ENCODE measurements at places on chromosomes 3 and 15.

- DNase-seq: no peak
These were observed 245.3 kb downstream of the DTWD1 start for GRCh38 chr15:49865925-49866757.

GRCh38 chr15:28896951-28897350 is 11.2 kb downstream of the APBA2 start:
- no peak for DNase-seq

DNA sequence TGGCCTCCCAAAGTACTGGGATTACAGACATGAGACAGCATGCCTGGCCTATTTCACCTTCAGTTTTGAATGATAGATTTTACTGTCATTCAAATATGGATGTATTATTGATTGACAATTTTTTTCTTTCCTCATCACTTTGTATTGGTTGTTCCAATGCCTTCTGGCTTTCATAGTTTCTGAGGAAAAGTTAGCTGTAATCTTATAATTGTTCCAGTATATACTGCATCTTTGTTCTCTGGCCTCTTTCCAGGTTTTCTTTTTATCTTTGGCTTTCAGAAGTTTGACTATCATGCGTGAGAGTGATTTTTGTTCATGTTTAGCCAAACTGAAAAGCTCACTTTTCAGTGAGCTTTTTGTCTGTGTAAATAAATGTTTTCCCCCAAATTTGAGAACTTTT is 157.1 kb downstream of the RSRC1 start:
- no peak for DNase-seq

DNA sequence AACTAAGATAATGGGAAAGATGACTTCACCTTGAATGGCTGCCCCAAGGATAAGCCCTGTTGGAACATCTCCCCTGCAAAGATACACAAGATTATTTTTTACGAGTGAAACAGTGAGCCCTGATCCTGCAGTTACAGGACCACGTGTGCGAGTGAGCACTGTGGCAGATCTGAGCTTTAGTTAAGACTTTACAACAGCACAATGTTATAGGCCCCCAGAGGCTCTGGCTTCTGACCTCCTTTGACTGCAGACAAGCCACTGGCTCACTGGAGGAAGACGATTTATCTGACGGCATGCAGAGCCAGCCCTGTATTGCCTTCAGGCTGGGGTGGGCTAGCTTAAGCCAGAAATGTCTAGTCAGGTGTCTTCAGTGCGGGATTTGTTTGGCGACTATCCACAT is 174.4 kb downstream of the ARRDC4 start:
- no peak for DNase-seq

DNA sequence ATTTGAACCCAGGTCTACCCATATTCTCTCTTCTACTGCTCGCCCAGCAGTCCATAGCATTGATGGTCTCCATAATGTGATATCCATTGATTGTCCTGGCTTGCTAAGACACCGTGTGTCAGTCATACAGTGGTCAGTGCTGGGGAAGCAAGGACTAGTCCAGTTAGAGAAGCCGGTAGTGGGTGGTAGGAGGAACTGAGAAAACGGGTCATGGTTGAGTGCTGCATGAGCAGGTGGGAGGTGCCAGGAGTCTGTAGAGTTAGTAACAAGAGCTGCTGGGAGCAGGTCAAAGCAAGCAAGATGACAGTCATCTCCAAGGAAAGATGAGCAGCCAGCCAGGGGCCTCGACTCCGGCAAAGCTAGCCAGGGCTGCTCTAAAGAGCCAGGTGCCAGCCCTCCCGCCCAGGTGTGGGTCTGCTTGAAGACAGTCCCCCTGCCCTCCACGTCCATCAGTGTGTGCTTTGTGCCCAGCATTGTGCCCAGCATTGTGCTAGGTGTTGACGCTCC is 29.5 kb upstream of the USP3 start:
- no peak for DNase-seq

DNA sequence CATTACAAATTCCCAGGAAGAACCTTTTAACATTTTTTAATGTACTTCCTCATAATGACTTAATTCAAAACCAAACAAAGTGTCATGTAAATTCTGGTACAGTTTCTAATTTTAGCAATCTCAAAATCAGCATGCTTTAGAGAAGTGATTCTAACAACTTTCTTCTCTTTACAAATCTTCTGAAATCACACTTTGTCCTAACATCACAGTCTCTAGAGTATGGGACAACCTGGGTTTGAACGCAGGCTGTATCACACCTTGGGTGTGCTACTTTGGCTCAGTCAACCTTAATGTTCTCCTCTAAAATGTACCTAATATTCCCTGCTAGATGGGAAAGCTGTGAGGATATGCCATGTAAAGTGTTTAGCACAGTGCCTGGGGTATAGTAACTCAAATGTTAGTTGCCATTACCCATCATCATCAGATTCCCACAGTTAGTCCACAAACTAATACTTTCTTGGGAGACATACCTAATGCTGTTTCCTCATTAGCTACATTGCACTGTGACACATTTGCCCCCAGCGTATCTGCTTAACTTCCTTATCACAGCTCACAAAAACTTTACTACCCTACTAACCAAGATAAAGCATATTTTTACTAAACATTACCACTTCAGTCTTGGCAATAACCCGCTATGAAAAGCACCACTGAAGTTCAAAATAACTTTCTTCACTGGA is 3.1 kb downstream of the TSPAN3 start:
- DNase-seq: no peak

DNA sequence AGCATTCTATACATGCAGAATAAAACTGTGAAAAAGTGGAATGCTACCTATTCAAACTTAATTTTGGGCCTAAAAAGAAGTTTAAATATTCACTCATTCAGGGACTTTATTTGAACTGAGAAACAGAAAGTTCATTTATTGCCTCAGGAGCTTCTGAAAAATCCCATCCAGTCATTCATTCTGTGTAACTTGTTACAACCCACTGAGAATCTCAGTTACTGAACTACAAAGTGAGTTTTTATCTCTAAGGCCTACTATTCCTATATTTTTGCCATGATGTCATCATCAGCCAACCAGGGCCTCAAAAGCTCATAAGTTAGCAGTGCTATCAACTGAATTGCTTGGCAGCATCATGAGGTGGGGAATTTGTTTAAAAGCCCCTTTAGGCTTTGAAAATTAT is 98.0 kb upstream of the BOC start:
- no peak for DNase-seq

- no peak for DNase-seq
These were observed 42.2 kb upstream of the CD47 start for GRCh38 chr3:108133048-108133369.

GRCh38 chr15:64288999-64289398 is 67.0 kb downstream of the CSNK1G1 start:
- DNase-seq: no peak

- no peak for DNase-seq
These were observed 9.2 kb upstream of the EPB42 start for GRCh38 chr15:43229977-43230376.

- DNase-seq: no peak
These were observed 13.8 kb downstream of the KLHL6 start for GRCh38 chr3:183541738-183542137.

- no peak for DNase-seq
These were observed 60.7 kb downstream of the CPA3 start for GRCh38 chr3:148925845-148926244.

DNA sequence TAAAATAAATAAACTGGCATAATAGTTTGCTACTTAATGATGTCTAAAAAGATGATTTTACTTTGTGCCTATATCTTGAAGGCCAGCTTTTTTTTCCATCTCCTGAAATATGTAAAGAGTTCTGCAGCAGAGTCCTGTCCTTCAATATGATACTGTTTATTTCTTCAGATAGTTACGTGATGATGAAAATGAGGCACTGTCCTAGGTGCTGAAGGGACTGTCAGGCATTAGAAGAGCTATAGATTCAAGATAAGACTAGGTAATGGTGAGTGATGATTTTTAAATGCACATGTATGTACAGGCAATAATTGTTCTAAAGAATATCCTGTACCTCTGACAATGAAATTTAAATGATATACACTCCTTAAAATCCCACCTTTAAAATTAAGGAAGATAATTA is 326.9 kb upstream of the DNAJC19 start:
- no peak for DNase-seq

GRCh38 chr3:160879859-160880258 is 123.8 kb downstream of the PPM1L start:
- DNase-seq: no peak

- DNase-seq: no peak
These were observed 125.4 kb upstream of the MME start for GRCh38 chr3:154954757-154955156.

- DNase-seq: no peak
These were observed 204.0 kb upstream of the CTNNB1 start for GRCh38 chr3:40995271-40995670.

DNA sequence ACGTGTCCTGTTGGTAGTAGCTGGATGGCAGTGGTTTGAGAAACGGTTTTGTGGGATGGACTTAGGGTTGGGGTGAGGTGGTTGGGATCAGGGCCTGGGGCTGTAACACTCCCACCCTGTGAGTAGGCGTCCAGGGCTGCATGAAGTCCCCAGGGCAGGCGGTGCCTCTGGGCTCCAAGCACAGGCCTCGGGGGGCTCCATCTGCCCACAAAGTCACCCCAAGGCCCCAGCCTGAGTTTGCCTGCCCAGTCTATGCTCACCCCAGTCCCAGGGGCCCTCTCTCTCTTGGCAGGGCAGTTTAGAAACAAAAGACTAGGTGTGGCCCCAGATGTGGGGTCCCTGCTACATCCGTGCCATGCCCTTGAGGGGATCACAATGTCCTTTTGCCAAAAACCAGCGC is 86.9 kb upstream of the PRR23E start:
- DNase-seq: no peak

GRCh38 chr3:189714991-189715961 is 84.1 kb downstream of the TP63 start:
- DNase-seq: no peak

DNA sequence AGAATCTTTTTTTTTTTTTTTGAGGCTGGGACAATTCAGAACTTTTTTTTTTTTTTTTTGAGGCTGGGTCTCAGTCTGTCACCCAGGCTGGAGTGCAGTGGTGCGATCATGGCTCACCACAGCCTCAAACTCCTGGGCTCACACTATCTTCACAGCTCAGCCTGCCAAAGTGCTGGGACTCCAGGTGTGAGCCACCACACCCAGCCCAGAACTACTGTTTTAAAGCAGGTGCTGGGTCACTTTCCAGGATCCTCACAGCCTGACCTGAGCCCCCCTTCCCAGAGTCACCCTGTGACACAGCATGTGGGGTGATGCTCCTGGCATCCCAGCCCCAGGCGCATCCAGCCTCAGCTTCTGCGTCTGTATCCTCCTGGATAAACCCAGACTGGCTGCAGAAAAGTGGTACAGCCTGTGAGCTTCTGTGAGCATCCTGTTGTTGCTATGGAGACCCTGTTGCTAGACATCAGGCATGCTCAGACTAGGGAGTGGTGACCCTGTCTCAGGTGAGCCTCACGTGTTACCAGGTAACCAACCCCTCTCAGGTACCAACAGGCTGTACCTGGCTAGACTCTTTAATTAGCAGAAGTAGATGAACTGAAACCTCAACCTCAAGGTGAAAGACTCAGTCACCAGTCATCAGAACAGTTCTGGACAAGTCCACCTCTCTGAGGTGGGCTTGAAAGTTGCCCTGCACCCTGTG is 15.0 kb downstream of the KLF13 start:
- DNase-seq: peak; percentile 55

GRCh38 chr15:66078196-66078928 is 175.2 kb downstream of the MEGF11 start:
- no peak for DNase-seq

DNA sequence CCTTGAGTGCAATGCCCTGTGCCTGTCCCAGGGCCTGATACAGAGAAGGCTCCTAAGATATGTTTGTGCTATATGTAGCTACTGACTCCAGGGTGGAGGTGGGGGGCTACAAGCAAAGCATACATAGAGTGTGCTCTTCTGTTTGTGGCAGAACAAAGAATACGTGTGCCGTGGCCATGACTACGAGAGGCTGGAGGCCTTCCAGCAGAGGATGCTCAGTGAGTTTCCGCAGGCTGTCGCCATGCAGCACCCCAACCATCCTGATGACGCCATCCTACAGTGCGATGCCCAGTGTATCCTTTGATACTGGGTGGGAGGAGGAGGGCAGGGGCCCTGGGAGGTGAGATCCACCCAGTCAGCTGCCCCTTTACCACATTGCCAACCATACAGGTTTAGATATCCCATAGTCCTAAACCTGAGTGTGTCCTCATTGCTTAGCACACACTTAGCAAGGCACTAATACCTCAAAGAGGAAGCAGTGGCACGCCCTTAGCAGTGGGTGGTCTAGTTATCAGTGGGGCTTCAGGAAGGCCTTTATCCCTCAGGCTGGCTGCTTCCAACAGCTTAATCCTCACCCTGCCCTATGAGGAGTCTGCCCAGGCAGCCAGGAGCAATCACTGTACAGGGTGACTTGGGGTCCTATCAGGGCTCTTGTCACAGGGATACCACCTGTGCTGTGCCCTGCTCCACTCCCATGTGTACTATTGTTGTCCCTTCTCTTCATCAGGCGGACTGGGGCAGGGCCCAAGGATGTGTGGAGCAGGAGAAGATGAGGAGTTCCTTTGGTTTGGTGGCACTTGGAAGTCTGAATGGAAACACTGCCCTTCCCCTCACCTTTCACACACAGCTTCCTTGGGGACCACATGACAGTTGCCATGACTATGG is 30.1 kb upstream of the MANF start:
- DNase-seq: no peak

- DNase-seq: no peak
These were observed 632.2 kb downstream of the FOXP1 start for GRCh38 chr3:70951316-70951715.

DNA sequence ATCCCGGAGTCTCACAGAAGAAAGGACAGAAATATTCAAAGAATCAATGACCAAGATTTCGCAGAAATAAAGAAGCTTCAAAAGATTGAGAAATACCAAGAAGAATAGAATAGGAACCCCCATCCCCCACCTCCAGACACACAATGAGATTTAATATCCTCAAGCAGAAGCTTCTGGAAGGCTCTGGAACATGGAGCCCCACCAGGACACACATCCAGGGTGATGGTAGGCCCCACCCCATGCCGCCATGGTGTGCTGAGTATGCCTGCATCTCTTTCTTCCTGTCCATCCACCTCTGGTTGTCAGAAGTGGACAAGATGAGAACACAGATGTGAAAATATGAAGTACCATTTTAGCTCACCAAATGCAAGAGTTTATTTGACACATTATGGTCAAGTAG is 19.3 kb downstream of the PRR23E start:
- no peak for DNase-seq

GRCh38 chr3:109887293-109887692 is 549.9 kb upstream of the DPPA4 start:
- no peak for DNase-seq

GRCh38 chr3:188832146-188832545 is 339.6 kb upstream of the TPRG1 start:
- no peak for DNase-seq

All from NCI-H1417 treated with DMSO at 0.1 percent for 48 hours (cell line).